ENCODE measurements at places on chromosomes 4 and X.

DNA sequence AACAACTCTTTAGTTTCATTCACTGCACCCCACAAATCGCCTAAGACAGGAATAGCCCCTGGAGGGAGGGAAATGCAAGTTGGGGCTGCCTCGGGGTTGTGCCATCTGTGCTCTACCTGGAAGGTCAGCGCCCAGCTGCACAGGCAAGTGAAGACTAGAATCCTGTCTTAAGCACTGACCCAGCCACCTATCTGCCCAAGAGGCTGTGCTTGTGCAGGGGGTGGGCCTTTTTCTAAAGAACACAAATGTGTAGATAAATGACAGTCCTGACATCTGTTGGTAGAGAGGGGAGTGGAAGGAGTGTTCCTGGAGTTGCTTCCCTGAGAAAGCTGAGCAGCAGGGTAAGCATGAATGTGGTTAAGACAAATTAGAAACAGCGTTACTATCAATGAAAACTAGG, 15.7 kb downstream of the ZNF518B start:
- no peak for DNase-seq

DNA sequence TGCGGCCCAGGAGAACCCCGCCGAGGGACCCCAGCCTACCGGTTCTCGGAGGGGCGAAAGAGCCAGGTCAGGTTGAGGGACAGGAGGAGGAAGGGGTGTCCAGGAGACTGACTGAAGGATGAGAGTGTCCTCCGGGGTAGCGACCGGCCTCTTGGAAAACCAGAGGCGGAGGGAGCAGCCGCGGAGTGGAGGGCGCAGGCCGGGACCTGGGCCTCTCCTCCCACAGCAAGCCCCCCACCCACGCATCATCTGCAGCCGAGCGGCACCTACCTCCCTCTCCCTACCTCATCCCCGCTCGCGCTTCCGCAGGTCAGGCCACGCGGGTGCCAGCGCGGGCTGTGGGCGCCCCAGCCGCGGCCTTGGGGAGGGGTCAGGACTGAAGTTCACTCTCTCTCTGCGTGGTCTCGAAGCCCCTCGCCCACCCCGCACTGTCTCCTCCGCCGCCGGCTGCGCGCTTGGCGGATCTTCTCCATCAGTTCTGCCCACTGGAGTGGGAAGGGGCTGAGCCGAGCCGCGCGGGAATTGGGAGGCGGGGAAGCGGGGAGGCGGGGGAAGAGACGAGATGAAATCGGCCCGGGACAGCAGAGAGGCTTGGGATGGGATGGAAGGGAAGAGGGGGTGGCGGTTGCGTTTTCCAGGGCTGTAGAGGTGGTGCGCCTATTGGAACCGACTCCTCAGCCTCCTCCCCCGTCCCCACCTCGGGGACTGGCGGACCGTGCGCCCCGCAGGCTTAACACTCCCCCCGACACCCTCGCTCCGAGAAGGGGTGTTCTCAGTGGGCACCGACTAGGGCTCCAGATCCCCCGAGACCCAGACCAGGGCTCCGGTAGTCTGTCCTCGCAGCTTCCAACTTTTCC, 1.8 kb downstream of the NLGN4X start:
- DNase-seq = no peak

DNA sequence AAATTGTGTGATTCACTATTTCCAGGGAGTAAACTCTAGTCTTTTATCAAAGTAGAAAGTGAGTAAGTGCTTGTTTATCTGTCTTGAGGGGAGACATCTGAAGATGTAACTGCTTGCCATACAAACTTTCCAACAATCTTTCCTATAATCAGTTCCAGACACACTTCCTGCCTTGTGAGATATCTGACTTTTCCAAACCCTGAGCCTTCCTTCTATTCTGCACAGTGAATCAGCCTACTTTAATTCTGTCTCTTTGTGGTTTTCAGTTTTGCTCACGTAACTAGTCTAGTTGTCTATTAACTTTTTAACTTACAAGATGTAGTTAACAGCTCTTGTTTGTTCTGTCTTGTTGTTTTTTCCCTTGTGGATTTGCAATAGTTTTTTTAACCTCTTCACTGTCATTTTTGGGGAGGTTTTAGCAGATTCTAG, 947.8 kb downstream of the C4orf33 start:
- no peak for DNase-seq

DNA sequence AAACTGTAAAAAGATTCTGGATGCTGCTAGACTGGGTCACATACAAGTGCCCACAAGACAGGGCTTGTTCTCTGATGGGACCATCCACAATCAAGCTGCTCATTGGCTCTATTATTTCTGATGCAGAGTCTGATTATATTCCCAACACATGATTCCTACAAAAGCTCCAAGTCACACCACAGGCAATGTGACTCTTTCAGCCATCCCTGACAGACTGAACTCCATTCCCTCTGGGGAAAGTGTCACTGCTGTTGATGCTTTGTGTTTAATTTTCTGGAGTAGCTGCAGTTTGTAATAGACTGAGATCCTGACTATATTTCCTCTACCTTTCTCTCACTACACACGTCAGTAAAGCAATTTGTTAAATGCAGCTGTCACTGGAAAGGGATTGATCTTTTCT, 55.4 kb upstream of the BCLAF3 start:
- no peak for DNase-seq

All from suppressor macrophage treated with lipopolysaccharide for 1 hour (primary cell).